HCEC 1CT (cell line): ENCODE measurements at places on chromosomes 12 and 14.

- no peak for DNase-seq
Observed at GRCh38 chr14:68638141-68638999, 154.5 kb downstream of the ZFP36L1 start.

GRCh38 chr12:110149086-110149660 is 25.0 kb downstream of the IFT81 start:
- no peak for DNase-seq

DNA sequence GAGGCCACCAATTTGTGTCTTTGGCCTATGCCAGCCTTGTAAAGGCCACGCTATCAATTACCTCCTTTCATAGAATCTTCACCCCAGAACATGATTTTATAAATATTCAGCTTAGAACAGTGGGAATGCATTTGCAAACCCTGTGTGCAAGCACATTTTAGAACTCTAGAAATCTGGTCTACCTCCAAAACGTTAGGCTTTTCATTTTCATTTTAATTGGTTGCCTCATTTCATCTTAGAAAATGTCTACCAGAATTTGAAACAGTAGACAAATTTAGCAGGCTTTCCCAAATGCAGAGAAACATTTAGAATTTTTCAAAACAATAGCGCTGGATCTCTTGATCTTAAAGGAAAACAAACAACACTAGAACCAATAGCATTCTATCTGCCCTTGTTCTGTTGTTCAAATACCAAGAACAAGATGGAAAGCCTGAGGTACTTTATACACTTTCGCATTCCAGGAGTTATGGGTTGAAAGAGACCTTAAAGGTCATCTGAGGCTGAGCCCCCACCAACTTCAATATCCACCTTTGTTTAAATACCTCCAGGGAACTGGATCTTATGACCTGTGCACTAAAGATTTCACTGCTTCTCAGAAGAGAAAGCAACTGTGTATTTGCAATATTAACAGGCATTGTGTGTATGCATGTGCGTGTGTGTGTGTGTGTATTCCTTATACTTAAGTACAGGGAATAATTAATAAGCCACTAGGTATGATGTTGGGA is 185.1 kb downstream of the C12orf42 start:
- DNase-seq: no peak

GRCh38 chr14:105165761-105166485 is 2.7 kb downstream of the JAG2 start:
- no peak for DNase-seq

- DNase-seq: peak; percentile 64
Observed at GRCh38 chr14:94001501-94002396, 4.6 kb downstream of the CCDC197 start.

GRCh38 chr14:70144046-70144445 is 44.7 kb downstream of the SLC8A3 start:
- DNase-seq: no peak

DNA sequence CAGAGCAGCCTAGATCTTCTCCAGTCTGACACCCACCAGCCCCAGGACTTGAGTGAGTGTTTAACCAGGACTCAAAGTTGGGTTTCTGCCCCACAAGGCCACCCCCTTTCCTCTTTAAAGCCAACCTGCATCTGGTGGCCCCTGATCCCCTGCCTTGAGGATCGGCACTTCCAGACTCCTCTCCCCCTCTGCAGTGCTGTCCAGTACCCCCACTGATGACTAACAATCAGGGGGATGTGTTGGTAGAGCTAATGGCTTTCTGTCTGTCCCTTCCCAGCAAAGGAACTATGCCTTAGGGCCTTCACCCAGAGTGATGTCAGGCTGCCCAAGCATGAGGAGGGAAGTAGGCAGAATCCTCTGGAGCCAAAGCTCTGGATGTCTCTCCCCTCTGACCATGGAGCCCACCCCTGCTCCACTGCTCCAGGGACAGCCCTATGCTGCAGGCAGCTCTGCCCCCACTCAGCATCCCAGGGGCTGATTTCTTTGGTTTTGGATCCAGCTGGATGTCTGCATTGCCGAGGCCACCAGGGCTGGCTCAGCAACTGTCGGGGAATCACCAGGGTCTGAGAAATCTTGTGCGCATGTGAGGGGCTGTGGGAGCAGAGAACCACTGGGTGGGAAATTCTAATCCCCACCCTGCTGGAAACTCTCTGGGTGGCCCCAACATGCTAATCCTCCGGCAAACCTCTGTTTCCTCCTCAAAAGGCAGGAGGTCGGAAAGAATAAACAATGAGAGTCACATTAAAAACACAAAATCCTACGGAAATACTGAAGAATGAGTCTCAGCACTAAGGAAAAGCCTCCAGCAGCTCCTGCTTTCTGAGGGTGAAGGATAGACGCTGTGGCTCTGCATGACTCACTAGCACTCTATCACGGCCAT is 42.9 kb downstream of the DAD1 start:
- peak; percentile 90 for DNase-seq
